ENCODE measurements at places on chromosomes 12 and 14. TPM values are rescaled to one million over a fixed set of nuclear protein-coding genes. Genes with fewer than 3 reads are reported as not detected.

SLC6A15 gene
- polyA plus RNA-seq, result not detected

IAPP gene
- not detected for polyA plus RNA-seq

GRCh38 chr12:131370321-131370720 lies 340.6 kb upstream of the SFSWAP start:
- DNase-seq, result no peak

DNA sequence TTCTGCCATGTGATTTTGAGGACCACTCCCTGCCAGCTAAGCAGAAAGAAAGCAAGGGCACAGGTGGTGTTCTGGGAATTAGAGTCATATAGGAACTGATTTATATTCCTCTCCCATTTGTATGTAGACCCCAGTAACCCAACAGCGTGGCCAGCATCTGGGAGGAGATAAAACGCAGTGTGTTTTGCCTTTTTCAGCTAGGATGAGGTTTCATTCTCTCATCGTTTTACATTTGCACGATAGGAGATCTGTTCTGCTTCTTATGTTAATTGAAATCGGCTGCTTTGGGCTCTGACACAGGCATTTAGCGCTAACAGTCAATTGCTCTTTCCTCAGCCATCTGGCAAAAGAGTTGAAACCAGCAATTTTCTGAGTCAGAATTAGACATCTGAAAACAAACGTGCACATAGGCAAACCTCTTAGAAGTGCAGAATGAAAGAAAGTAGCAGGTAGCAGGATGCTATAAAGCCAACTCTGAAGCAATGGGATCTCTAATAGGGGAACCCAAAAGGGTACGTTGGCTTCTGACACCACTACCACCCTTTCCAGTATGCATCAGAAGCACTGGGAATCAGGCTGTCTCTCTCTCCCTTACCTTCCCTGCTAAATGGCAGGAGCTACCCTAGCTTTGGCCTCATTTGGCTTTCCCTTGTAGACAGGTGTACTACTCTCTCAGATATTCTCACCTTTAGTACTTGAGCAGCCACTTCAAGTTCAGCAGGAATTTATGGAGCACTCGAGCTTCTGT lies 219.1 kb downstream of the PHLDA1 start:
- DNase-seq, result no peak

DNA sequence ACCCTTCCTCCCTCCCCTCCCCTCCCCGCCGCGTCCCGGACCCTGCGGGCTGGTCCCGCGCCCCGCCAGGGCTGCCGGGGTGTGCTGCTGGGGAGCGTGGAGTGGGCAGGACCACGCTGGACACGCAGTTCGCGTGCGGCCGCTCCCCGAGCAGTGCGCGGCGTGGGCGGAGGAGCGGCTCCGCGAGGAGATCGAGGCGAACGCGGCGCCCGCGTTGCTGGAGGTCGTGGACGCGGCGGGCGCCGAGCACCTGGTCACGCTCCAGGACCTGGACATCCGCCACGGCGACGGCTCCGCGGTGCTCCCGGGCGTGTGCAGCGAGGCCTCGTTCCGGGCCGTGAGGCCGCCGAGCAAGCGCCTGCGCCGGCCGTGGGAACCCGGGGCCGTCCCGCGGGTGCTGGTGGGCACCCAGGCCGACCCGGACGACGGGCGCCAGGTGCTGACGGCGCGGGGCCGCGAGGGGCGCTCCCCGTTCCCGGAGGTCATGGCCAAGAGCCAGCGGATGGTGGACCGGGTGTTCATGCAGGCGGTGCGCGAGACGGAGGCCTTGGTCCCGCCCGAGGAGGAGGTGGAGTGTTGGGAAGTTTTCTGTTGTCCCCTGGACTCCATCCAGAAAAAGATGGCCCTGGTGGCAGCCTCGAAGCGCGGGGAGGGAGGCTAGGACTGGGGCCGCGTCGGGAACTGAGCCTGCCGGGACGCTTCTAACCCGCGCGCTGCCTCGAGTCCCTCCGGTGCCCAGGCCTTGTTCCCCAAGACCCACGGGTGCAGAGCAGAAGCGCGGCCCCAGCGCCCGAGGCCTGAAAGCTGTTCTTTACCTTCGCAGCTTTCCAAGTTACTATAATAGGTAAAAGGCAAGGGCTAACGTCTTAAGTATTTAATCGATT lies 54.7 kb upstream of the EIF5 start:
- no peak for DNase-seq

DNA sequence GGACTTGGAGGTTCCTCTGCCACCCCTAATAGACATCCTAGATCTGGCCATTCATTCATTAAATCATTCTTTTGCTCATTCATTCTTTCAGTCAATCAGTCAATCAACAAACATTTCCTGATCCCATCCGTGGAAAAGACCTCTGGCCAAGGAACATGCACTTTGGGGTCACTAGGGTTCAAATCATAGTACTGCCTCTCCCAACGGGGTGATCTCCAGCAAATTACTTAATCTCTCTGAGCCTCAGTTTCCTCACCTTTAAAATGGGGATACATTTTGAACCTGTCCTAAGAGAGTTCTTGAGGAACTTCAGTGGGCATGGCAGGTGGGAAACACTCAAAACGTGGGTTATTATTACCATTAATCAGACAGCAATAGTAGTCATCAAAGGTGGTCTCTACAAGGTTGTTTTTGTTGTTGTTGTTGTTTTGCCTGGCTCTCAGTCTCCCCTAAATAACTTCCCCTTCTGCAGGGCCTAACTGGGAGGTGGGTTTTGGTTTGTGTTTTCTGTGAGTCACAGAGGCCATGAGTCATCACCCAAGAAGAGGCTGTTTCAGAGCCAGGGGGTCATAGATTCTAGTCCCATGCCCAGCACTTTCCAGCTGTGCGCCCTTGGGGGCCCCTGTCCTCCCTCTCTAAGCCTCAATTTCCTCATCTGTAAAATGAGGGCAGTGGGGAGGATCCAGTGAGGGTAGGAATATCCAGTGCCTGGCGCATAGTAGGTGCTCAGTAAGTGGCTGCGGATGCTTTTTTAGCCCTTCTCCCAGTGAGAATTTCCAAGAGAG lies 16.9 kb upstream of the FAM222A start:
- DNase-seq, result no peak

RIMKLB gene
- 35.5 TPM for polyA plus RNA-seq

TC2N gene
- polyA plus RNA-seq, result 0.08 TPM

DNA sequence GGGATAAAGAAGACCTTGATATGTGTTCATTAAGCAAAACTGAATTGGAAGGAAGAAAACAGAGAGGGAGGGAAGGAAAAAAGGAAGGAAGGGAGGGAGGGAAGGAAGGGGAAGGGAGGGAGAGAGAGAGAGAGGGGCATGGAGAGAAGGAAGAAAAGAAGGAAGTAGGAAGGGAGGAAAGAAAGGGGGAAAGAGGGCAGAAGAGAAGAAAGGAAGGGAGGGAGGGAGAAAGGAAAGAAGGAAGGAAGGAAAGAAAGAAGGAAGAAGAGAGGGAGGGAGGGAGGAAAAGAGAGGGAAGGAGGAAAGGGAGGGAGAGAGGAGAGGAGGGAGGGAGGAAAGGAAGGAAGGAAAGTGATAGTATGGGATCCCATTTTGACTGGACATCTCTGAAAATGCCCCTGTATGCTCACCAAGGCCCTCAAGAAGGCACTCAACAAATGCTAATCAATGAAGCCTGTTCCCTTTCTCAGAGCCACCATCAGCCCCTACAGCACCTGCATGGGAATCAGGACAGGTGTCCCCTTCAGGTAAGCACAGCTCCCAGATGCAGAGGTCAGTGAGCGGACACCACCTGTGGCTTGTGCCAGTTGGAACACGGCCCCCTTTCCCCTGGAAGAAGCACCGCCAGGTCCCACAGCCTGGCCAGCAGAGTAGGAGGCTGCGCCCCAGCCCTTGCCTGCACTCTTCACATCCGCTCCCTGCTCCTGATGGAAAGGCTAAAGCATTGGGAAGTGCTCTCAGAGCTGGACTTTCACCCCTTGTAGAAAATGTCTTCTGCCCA lies 161.4 kb upstream of the DIO3 start:
- DNase-seq, result no peak

GRCh38 chr12:39441189-39441962 lies 1.5 kb downstream of the KIF21A start:
- no peak for DNase-seq

- DNase-seq, result peak; percentile 65
Observed at GRCh38 chr12:106246891-106247673, 738 bp downstream of the CKAP4 start.

DNA sequence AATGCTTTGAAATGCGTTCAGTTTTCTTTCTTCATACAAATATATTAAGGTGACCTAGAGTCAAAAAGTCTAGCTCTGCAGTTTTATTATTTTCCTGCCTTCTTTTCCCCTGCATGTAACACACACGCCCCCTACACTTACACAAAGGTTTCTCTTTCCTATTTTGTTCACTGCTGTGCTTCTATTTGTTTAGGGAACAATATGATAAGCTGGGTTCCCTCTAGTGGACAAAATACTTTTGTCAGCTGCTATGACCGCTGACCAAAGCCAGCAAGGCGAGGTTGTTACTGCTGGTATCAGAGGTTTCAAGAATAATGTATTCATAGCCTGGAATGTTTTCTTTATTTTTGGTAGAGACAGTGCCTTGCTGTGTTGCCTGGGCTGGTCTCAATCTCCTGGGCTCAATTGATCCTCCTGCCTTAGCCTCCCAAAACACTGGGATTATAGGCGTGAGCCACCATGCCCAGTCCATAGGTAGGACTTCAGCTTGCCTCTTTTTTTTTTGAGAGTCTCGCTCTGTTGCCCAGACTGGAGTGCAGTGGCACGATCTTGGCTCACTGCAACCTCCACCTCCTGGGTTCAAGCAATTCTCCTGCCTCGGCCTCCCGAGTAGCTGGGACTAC lies 33.4 kb downstream of the FNTB start:
- DNase-seq, result peak; percentile 82

DDX51 gene
- 11.4 TPM for polyA plus RNA-seq

- DNase-seq, result peak; percentile 67
Observed at GRCh38 chr12:102069707-102070106, 7.9 kb upstream of the WASHC3 start.

DNA sequence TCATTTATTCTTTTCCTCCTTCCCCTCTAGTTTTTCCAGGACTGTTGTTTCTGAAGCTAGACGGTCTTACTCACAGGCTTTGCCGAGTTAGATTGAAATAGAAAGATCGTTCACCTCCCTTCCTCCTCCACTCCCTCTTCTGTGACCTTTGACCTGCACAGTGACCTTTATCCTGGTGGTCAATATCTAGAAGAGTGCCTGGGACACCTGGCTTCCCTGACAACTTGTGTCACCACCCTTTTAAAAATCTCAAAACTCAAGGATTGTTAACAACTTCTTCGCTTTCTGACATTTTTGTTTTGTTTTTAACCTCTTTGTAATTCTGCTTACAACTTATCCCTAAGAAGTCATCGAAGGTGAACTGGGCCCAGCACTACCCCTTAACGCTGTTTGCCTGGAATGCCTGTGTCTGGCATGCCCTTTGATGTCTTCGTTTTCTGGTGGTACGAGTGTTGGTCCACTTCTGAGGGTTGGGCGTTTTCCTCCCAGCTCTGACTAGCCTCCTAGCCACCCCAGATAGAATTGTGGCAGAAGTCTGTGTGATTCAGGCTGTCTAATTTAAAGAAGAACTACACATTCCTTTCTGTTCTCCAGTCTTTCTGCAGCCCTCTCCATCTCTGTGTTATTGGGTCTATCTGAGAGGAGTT lies 2.8 kb upstream of the KRT75 start:
- no peak for DNase-seq

CPSF2 gene
- polyA plus RNA-seq, result 5.5 TPM

GRCh38 chr14:93741556-93742230 lies 46.6 kb downstream of the PRIMA1 start:
- no peak for DNase-seq

ASB2 gene
- polyA plus RNA-seq, result not detected

DNA sequence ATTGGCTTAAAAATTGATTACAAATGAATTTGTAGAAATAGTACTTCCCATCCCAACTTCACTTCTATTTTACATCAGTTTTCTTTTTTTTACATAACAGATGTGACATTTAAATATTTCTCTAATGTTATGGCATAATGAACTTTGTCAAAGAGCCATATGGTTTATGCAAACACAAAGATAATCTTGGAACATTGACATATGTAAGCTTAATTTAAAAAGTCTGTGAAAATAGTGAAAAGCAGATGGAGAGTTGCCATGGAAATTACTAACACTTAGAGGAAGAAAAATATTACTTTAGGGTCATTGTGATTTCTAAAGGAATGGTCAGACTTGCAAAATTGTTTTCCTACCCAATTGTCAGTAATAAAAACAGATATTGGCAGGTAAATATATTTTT lies 232.4 kb downstream of the AEBP2 start:
- DNase-seq, result no peak

DNA sequence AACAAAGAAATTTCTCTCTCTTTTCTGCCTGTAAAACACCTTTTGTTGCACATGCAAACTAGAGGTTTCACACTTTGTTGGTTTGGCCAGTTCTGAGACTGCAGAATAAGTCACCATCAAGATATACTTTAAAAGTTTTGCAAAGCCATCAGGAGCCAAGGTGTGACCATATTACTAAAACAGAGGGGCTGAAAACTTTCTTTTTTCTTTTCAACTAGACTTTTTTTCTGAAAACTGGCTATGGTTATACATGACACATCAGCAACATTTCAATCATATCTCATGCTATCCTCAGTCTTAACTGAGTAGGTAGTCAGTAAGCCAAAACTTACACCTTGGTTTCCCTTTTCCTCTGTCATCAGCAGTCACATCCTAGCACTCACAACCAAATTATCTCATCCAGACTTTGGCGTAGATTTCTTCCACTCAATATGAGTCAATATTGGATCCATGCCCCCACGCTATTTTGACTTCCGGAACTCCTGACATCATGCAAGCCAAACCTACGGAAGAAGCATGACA lies 4.1 kb upstream of the IFNG start:
- DNase-seq, result no peak

ART4 gene
- 54.7 TPM for polyA plus RNA-seq

GLIPR1L1 gene
- not detected for polyA plus RNA-seq

GRCh38 chr14:22012452-22012851 lies 338.8 kb upstream of the OR4E1 start:
- no peak for DNase-seq

FAM90A1 gene
- polyA plus RNA-seq, result 0.13 TPM

NFATC4 gene
- 79.5 TPM for polyA plus RNA-seq

TAS2R10 gene
- polyA plus RNA-seq, result 0.11 TPM

AICDA gene
- not detected for polyA plus RNA-seq

HOXC13 gene
- not detected for polyA plus RNA-seq

DNA sequence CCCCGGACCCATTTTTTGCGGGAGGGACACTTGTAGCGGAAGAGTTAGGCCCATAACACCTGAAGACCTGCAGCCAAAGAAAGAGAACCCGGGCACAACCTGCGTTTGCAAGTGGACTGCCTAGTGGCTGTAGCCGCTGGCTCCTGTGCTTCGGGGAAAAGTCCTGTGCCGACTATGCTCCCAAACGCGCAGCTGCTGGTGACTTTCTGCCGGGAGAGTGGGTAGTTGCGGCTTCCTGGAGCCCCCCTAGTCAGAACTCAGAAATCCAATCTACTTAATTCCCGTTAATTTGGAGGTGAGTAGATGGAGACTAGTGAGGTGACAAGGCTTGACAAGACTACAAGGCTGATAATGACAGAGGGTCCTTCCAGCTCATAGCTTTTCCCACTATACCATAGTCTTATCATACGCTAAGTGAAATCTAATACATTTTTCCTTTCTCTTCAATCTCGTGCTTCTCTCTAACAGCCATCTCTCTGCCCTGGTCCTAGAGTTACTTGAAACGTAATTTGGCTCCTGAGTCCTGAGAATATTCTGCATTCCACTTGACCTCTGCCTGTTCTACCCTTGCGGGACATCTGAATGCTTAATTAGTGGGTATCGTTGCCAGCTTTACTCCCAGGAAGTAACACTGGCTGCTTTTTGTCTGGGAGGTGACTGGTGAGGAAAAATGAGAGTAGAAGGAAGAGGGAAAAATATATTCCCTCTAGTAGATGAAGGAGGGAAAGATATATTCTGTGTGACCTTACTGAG lies 556 bp downstream of the MTHFD1 start:
- no peak for DNase-seq

Measured in endothelial cell of umbilical vein (primary cell).